Bronchial epithelial cell (primary cell): ENCODE measurements at places on chromosomes 16 and 17.
A peak's percentile ranks its signal among the peaks of the same experiment; 100 is the strongest.

DNA sequence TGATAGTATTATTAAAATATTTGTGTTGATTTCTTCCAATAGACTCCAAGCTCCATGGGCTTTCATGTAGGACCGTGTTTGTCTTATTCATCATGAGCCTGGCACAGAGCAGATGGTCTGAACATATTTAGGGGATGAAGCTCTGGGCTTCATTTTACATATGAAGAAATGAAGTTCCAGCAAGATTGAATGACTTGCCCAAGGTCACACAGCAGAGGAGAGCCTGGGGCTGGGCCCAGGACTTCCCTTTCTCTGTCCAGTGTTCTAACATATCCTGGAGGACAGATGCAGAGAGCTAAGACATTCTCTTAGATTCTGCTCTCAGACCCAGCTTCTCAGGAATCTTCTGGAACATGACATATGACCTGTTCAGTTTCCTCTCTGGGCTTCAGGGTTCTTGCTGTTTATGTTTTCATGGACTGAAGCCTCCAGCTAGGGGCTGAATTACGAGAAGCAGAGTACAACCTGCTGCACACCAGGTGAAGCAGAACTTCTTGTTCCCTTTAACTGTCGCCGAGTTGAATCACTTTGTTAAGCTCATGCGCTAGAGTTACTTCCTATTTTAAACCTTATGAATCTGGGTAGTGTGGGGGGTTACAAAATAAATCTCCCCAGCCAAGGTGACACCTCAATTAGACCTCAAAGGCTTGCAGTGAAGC is 53.6 kb downstream of the GPRC5B start:
- DNase-seq, result no peak

DNA sequence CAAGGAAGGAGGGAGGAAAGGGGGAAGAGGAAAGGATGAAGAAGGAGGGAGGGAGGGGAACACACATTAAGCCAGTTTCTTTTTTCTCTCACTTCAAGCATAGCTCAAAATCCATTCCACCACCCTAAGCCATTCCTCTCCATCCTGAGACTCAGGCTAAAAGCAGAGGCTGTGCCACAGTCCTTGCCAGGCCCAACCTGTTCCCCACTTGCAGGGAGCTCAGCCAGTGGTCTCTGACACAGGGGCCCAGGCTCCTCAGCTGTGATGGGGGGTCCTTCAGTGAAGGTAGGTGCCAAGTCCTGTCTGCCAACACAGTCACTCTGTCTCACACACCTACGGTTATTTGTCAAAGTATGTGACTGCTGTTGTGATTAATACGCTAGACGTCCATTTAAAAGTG is 44.6 kb downstream of the SDK2 start:
- no peak for DNase-seq

GRCh38 chr17:74211141-74211911 is 2.0 kb upstream of the TTYH2 start:
- no peak for DNase-seq

GRCh38 chr16:50303041-50303604 is 36.8 kb downstream of the ADCY7 start:
- DNase-seq, result no peak

DNA sequence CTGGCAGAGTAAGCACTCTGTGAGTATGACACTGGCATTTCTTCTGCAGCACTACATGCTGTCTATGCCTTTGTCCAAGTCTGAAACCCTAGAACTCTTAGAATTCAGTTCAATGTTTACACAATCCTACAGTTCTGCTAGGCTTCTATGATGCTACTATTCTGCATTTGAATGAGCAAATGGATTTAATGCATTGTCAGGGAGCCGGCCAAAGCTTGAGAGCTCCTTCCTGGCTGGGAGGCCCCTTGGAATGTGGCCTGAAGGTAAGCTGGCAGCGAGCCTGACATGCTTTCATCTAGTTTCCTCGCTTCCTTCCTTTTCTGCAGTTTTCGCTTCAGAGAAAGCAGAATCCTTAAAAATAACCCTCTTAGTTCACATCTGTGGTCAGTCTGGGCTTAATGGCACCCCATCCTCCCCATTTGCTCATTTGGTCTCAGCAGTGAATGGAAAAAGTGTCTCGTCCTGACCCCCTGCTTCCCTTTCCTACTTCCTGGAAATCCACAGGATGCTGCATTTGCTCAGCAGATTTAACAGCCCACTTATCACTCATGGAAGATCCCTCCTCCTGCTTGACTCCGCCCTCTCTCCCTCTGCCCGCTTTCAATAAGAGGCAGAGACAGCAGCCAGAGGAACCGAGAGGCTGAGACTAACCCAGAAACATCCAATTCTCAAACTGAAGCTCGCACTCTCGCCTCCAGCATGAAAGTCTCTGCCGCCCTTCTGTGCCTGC is at the start of gene CCL2:
TSS of gene CCL2 (plus strand) at position 635 of the 730 bp plus-strand sequence. CDS start at position 700, 65 bp downstream.
- DNase-seq, result peak; percentile 25

DNA sequence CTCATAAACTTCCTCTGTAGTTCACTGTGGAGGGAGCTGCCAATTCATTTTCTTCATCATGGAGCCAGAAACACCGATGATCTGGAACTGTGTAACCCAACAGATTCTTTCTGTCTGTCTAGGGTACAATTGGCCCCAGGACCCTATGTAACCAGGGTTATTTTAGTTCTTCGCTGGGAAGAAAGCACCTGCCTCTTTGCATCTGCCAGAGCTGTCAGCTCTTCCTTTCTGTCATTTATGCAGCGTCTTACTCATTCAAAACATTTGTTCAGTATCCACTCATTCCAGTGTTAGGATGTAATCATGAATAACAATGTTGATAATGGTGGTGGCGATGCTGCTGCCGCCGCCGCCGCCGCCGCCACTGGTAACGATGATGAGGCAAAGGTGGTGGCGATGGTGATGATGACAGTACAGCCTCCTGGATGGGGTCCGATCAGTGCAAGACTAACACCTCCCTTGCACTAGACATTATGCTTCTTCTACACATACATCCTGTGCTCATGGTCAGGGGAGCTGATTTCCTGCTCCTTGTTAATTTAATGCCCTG is 46.1 kb downstream of the IRX5 start:
- no peak for DNase-seq

- no peak for DNase-seq
These were observed 28.5 kb downstream of the CACNG4 start for GRCh38 chr17:66992911-66993442.

GRCh38 chr17:16888413-16889087 is 83.4 kb downstream of the TNFRSF13B start:
- DNase-seq, result no peak

GRCh38 chr16:66874079-66874775 is 6.1 kb upstream of the PDP2 start:
- no peak for DNase-seq

- DNase-seq, result peak; percentile 96
These were observed 15.4 kb downstream of the TNS4 start for GRCh38 chr17:40485851-40486521.

DNA sequence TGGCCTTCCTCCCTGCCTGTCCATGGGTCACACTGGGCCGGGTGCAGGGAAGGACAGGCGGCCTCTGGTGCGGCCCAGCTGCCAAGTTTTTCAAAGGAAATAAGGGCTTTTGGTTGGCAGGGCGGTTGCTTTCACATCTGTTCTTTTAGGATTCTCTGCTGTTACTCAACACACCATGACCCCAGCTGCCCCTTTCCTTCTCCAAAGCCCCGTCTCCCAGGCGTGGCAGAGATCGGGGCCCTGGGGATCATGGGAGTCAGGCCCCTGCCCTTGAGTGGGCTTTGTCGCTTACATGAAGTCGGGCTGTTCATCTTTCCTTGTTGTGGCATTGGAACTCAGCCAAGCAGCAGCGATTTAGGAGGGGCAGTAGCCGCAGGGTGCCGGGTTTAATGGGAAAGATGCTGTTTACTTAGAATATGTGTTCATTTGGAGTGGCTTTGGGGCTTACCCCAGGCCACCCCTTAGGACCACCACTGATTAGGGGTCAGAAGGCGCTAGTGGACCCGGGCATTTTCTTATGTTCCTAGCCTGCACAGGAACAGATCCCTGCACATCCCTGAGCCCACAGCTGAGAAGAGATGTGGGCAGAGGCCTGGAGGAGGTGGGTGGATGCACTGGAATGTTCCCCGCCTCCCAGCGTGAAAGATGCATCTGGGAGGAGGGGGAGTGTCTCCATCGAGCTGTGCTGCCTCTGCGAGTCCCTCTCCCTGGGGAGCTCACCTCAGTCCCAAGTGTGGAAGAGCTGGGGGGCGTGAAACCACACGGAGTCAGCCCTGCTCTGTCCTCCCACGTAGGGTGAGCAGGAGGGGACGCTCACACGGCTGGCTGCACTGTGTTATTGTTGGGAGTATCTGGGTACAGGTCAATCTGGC is 6.8 kb upstream of the ADCY7 start:
- no peak for DNase-seq

GRCh38 chr17:82582213-82582612 is 62.7 kb downstream of the FOXK2 start:
- DNase-seq, result no peak

DNA sequence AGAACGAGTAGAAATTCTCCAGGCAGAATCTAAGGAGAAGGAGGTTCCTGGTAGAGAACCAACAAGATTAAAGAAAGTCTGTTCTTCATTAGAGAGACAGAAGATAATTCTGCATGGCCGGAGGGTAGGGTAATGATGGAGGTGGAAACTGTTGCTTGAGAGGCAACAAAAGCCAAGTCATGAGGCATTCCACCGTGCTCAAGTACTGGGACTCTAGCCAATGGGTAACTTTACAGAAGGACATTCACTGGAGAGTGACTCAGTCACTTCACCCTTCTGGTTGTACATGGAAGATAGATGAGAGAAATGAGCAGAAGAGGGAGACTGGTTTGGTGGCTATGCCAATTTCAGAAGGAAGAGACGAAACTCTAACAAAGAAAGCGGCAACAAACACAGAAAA is 53.6 kb upstream of the ANKFN1 start:
- no peak for DNase-seq
